Hematopoietic multipotent progenitor cell treated with erythropoietin and hydrocortisone succinate and interleukin-3 and kit ligand, for 6 days (in vitro differentiated cells): ENCODE measurements at places on chromosomes 4 and X.

DNA sequence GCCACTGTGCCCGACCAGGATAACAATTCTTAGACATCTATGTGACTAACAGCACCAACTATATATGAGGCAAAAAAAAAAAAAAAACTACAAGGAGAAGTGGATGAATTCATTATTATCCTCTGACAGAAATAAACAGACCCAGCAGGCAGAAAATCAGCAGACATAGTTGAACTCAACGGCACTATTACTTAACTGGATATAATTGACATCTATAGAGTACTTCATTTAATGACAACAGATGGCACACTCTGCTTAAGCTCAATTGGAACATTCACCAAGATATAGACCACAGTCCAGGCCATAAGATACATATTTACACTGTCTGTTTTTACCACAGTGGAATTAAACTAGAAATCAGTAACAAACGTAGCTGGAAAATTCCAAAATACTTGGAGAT is 13.3 kb downstream of the CLDN22 start:
- DNase-seq = no peak

DNA sequence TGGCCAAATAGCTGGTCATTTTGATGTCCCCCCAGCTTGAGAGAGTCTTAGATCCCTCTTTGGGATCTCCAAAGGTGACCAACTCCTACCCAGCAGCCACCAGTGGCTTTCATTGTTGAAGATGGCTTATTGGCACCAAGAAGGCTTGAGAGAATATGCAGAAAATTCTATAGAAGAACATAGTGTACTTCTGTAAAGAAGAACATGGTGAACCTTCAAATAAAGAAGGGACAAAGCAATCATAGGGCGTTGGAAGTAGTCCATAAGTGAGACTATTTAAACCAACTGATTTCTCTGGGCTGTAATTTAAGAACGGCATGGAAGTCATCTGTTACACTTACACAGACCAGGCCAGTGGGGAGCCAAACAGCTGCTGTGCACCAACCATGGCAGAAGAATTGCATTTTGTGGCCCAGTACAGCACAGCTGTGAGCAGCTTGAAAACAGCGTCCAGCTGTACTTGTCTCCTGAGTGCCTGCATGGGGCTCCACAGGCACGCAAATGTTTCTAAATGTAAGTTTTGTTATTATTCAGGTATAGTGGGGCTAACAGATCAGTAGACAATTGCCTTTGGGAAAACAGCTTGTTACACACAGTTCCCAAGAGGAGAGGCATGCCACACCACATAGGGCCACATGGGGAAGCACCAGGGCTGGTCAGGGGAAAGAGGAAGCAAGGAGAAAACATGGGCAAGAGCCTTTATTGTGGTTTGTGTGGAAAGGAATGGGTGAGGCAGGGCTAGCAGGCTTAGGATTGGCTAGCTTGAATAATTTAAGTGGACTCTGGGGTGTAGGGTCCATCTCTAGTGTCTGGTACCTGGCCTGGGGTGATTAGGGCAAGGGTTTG is 125.0 kb downstream of the ARHGAP6 start:
- DNase-seq = no peak

DNA sequence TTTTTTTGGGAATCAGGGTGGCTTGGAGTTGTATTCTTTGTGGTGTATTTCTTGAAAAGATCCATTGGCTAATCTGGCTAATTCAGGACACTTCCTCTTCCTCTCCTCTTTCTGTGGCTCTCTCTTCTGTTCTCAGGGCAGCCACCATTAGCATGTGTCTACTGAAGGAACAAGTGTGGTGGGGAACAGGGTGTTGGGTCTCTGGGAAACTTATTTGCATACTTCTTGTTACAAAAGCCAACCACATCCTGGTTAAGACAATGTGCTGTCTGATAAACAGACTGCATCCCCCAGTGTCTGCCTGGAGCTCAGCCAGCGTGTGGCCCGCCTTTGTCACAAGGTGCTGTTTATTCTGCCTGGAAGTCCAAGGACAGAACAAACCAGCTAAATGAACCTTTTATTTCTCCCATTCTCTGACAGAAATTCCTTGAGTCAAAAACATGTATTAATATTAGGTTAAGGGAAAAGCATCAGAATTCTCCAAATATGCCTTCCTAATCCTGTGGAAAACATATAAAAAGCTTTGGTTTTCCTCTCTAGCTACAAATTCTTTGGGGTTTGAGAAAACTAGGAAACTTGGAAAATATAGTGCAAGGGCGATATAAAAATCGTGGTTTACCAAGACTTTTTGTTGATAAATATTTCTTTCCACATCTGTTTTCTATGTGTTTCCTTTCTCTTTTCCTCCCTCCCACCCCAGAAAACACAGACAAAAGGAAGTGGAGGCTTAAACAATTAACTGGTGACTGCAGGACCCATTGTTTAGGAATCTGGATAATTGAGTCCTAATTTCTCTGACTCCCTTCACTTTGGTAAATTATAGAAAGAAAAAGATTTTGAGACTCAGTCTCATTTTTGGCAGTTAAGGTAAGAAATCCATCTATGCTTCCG is 203.6 kb downstream of the SPRY1 start:
- DNase-seq = peak; percentile 99

DNA sequence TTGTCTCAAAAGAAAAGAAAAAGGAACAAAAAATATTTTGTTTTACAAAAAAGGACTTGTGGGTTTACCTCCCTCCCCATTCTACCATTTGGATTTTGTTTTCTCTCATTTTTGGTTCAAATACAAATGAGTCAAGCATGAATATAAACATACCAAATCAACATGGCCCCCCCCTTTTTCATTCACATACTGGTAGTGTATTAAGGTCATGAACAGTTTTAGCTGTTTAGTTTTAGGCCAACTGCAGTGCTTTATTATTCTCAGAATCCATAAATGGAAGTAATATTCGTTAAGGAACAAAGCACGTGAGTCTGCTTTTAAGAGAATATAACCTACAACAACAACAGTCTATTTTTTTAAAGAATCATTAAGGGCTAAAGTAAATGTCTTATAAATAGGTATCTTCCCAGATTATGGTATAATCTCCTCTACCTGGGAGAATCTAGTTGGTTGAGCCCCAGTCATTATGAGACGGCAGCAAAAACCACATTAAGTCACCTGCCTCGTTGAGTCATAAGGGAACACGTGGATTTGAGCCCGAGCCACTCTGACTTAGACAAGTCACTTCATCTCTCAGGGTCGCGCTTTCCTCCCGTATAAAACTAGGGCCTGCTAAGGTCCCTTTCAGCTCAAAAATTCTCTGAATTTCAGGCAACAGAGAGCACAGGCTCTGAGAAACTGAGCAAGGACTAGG is 26.7 kb downstream of the BCLAF3 start:
- DNase-seq = no peak

GRCh38 chr4:184994010-184994622 is 24.2 kb upstream of the HELT start:
- DNase-seq = no peak

DNA sequence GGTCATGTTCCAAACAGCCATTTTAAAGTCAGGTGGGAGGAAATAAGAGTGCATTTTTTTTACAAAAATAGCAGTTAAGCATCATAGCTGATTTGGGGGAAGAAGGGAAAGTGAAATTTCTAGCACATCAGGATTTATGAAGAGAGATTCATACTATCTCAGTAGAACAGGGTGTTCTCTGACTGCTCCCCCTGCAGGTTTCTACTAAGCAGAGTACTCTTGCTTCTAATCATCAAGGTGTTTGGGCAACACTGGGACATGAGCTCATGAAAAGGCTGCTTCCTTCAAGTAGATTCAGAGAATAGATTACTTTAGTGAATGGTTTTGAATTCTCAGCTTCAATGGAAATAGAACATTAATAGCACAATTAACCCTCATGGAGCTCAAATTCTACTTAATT is 591.4 kb upstream of the PCDH10 start:
- DNase-seq = no peak

GRCh38 chr4:94603170-94603747 is 151.5 kb downstream of the PDLIM5 start:
- DNase-seq = no peak

DNA sequence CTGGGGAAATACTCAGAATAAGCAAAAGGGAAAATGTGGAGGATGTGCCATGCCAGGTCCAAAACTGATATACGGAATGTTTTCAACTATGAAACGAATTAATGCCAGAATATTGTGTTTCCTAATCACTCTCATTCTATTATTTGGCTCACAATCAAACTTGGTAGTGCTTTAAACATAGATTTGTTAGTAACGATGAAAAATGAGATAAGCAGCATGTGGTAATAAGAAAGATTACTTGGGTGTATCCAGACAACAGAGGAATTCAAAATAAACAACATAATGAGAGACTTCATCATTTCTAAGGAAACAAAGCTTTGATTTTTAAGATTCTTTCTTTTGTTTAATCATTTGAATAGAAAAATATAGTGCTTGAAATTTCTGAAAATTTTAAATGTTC is 237.3 kb downstream of the TACR3 start:
- DNase-seq = no peak
